ENCODE measurements at places on chromosomes 7 and 10.

GRCh38 chr10:126094537-126094936, 198.2 kb downstream of the FANK1 start:
- DNase-seq = no peak

DNA sequence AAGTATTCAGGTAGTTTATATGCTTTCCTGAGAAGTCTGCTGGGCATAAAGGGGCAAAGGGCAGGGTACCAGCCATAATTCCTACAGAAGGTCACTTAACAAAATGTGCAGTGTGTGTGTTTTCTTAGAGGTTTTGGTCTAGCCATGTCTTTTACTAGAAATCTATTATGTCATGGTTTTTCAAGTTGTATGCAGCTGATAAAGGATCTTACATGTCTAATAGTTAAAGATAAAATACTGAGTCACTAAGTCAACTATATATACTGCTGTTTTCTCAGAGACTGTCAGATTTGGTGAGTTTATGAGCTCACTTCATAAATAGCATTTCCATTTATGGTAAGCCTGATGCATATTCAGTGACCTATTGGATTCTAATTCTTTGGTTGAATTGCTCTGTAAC, 7.7 kb downstream of the CASP2 start:
- no peak for DNase-seq

DNA sequence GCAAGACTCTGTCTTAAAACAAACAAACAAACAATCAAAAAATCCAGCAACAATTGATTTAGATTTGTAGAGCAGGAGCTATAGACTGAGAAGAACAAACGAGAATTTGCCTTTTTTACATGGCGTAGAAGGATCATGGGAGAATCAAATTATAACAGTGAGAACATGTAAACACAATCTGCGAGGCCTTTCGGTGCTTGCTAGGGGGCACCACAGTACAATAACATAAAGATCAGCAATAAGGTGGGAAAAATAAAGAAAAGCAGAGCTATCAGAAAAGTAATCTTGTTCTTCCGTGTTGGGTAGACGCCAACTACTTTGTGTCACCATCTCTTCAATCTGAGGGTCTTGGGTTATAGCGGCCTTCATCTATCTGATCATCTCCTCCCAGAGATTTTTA, 82.2 kb downstream of the NOD1 start:
- no peak for DNase-seq

GRCh38 chr10:55870186-55870585, 490.9 kb downstream of the ZWINT start:
- no peak for DNase-seq

DNA sequence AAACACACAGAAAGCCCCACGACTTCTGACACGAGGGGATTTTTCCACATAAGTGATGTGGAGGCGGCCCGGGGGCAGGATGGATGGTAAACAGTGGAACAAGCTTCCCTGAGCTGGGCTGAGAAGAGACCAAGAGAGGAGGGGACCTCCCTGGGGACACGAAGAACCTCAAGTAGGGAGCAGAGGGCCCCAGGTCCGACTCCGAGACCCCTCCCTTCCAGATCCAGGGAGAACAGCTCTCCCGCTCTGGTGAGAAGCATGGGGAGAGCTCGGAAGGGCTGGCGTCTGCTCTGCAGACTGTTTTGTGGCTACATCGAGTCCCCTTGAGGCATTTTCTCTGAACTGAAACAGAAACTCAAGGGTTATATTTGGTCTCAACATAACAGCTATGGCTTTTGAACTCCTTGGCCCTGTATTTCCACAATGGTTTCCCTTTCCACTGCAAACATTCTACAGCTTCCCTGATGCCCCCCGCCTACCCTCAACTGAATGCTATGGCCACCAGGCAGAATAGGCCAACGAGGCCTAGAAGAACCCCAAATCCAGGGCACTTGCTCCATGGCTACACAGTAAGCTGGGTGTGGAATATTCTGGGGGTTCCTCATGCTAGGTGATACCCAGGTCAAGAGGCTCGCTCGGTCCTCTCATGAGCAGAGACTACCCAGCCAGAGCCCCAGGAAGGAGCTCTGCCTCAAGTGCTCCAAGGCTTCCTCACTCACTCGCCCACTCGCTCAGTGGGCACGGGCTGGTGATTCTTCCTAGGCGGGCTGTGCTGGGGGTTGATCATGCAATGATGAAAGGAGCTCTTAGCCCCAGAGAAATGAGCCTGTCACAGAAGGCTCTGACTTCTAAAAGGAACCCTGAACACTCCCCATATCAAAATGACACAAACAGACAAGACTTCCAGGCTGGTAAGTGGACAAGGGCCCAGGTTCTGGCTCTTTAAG, 47.5 kb downstream of the FAM53B start:
- DNase-seq = no peak

GRCh38 chr7:105021352-105021751, 7.3 kb downstream of the KMT2E start:
- no peak for DNase-seq

DNA sequence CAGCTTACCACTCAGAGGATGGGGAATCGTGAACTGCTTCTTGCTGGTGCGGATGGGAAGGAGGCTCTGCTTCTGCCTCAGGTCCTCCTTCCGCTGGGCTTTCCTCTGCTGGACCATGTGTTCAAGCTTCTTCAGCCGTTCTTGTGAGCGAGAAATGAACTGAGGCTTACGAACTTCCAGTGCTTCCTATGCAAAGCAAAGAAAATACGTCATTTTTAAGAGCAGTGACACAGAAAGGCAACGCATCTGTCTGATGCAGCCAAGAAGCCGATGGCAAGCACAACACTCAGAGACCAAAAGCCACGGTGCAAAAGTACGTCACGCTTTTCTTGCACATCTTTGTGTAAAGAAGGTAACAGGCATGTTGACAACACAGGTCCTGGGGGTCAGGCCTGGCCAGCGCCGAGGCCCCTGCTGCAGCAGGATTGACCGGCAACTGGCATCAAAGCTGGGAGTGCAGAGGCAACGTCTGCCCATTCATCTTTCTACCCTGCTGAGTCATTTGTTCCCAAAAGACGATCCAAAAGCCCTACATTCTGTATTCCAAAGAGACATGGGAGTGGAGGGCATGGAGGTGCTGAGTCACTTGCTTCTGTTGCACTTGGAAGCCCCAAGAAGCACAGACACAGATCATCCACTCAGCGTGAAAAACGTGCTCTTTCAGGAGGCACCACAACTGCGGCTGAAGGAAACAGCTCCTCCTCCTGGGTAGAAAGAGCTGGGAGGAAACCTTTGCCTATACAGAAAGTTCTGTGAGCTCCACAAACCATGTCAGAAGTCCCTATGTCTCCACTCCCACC, 71.0 kb upstream of the ADAM12 start:
- DNase-seq = no peak

GRCh38 chr7:70313271-70313670, 715.0 kb downstream of the AUTS2 start:
- no peak for DNase-seq

GRCh38 chr7:36208426-36208825, 55.4 kb downstream of the EEPD1 start:
- DNase-seq = no peak

- DNase-seq = no peak
These were observed 21.9 kb upstream of the FOXP2 start for GRCh38 chr7:114392686-114393085.

DNA sequence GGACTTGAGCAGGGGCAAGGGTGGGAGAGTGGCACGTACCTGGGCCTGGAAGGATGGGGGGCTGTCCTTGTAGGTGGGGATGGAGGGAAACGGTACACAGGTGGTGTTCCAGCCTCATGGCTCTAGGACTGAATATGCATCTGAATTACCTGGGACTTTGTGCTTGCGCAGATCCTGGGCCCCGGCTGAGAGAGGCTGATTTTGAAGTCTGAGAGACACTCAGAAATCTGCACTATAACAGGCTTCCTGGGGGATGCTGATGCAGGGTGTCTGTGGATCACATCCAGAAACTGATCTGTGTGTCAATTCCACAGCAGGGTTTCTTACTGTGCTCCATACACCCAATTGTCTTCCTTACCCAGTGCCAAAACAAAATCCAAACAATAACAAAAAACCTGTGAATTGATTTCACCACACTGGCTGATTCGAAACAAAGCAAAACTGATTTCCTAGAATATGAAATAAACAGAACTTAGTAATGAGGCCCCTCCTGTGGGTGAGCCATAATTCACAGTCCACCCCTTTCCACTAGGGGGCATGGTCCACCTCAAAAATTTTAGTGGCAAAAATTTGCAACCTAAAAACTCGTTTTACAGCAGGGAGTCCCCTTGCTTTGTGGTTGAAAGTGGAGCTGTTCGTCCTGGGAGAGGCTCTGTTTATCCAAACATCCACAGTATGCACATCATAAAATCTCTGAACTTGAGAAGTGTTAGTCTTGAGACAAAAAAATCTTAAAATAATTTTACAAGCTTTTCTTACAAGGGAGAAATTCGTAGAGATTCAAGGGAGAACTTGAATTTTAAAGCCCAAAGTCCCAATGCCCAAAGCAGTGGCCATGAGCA, 32.0 kb upstream of the PLEKHA1 start:
- DNase-seq = peak; percentile 4
